ENCODE measurements at places on chromosomes 5 and 9. TPM values are rescaled to one million over a fixed set of nuclear protein-coding genes. Genes with fewer than 3 reads are reported as not detected.

Gene EIF4E1B
- total RNA-seq, result not detected

- peaks cover 7% of the 10 kb centered on the region for H3K27me3 ChIP-seq
- no peak overlapping the region for H3K4me3 ChIP-seq
- no peaks in the 10 kb centered on the region for H3K36me3 ChIP-seq
- no peaks in the 10 kb centered on the region for H3K4me1 ChIP-seq
- no peak overlapping the region for H3K27ac ChIP-seq
These were observed 163.6 kb downstream of the ZDHHC21 start for GRCh38 chr9:14529629-14530028.

DNA sequence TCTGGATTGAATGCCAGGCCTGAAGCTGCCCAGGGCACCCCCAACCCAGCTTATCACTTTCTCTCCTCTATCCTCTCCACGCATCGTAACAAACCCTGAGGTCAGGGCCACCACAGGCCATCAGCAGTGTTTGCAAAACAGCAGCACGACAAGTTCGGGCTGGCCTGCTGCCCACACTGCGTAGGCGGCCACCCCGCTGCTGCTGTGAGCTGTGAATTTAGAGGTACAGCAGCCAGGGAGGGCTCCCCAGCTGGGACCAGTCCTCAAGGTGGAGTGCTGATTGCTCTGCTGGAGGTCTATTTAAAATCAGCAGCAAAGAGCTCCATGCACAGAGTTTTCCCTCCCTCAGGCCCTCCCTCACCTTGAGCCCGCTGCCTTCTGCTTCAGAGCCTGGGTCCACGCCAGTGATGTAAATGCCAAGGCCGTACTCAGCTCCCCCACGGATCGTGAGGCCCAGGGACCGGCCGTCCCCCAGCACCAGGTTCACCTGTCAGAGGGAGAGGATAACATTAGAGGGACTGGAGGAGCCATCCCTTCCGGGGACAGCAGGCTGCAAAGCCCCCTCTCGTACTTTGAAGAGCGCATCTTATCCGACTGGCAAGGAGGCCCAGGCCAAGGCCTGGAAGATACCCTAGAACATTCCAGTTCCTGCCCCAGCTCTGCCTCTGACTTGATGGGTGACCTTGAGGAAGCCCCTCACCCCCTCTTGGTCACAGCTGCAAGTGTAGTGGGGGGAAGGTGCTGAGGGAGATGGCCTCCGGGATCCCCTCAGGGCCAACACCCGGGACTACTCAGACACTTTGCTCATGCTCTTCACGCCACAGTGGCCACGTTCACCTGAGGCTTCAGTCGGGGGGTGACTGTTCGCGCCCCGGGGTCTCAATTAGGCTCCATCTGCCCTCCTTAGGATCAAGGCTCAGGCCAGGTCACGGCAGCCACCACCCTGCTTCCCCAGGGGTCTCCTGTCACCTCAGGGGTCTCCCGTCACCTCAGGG is 39.1 kb downstream of the WHRN start:
- H3K27me3 ChIP-seq, result no peaks in the 10 kb centered on the region
- H3K4me3 ChIP-seq, result no peak overlapping the region
- no peaks in the 10 kb centered on the region for H3K4me1 ChIP-seq
- H3K36me3 ChIP-seq, result no peaks in the 10 kb centered on the region
- no peak overlapping the region for H3K27ac ChIP-seq
- DNase-seq, result no peak

DNA sequence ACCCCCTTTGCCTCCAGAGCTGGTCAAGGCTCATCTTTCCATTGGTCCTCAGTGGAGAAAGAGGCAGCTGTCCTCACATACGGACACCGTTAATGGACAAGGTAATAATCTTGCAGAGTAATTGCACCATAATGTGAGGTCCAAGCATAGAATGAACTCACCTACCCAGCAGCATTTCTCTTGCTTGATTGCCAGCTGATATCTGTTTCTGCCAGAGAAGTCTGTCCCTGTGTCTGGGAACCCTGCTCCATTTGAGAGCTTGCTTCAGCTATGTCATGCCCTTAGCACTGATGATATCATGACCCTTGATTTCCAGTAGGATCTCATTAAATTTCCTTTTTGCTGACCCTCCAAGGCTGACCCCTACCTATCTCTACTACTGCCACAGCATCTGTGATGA is 154.6 kb downstream of the PIK3R1 start:
- H3K4me3 ChIP-seq, result peak overlapping the region; percentile 20
- no peak for DNase-seq
- peaks cover 11% of the 10 kb centered on the region for H3K36me3 ChIP-seq

- no peak overlapping the region for H3K27ac ChIP-seq
- H3K4me1 ChIP-seq, result peaks cover 15% of the 10 kb centered on the region
- no peak overlapping the region for H3K4me3 ChIP-seq
- DNase-seq, result no peak
- no peaks in the 10 kb centered on the region for H3K36me3 ChIP-seq
These were observed 49.5 kb upstream of the DENND4C start for GRCh38 chr9:19180991-19181390.

GRCh38 chr9:93111001-93111370 is 15.0 kb downstream of the CARD19 start:
- peaks cover 38% of the 10 kb centered on the region for H3K36me3 ChIP-seq
- H3K4me3 ChIP-seq, result no peak overlapping the region
- H3K27ac ChIP-seq, result no peak overlapping the region
- no peaks in the 10 kb centered on the region for H3K27me3 ChIP-seq

- DNase-seq, result no peak
- H3K4me1 ChIP-seq, result no peaks in the 10 kb centered on the region
- H3K36me3 ChIP-seq, result no peaks in the 10 kb centered on the region
- no peaks in the 10 kb centered on the region for H3K27me3 ChIP-seq
- no peak overlapping the region for H3K27ac ChIP-seq
These were observed 850.2 kb upstream of the NUDT12 start for GRCh38 chr5:104412649-104413240.

- no peak overlapping the region for H3K27ac ChIP-seq
- H3K4me3 ChIP-seq, result no peak overlapping the region
- H3K36me3 ChIP-seq, result no peaks in the 10 kb centered on the region
- H3K4me1 ChIP-seq, result no peaks in the 10 kb centered on the region
- DNase-seq, result no peak
- no peaks in the 10 kb centered on the region for H3K27me3 ChIP-seq
These were observed 599.3 kb upstream of the TLE4 start for GRCh38 chr9:78972303-78972999.

DNA sequence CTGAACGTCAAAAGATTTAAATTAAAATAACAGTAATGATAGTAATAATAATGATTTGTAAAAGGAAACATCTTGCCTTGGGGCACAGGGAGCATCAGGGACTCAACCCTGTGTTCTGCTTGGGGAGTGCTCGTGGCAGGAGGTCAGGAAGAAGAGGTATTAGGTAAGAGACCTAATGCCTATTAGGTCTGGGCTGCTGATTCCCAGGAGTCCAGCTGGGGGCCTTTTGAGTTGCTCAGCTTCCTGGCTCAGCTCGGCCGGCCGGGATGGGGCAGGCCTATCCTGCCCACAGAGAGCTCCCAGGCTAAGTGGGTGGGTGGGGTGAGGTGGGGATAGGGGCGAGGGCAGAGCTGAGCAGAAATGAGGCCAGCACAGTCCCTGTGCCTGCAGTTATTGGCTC is 17.5 kb downstream of the LMX1B start:
- no peak for DNase-seq
- peaks cover 58% of the 10 kb centered on the region for H3K27me3 ChIP-seq
- H3K36me3 ChIP-seq, result no peaks in the 10 kb centered on the region
- H3K4me3 ChIP-seq, result no peak overlapping the region
- H3K4me1 ChIP-seq, result no peaks in the 10 kb centered on the region

GRCh38 chr5:38555354-38556087 is 925 bp downstream of the LIFR start:
- H3K27me3 ChIP-seq, result peaks cover 66% of the 10 kb centered on the region
- peaks cover 11% of the 10 kb centered on the region for H3K4me1 ChIP-seq
- no peak overlapping the region for H3K27ac ChIP-seq
- H3K36me3 ChIP-seq, result peaks cover 3% of the 10 kb centered on the region
- DNase-seq, result no peak

All from activated T-helper 2 cell treated with anti-CD3 and anti-CD28 coated beads, Interferon-gamma antibody, Interleukin-2, Interleukin-4, amounts not matched to agents 10 μg/mL and 5 μg/mL and 100 μg/mL, durations not matched to agents 14 hours and 24 hours and 36 hours (primary cell).